ENCODE measurements at places on chromosomes 6 and 20. TPM values are rescaled to one million over a fixed set of nuclear protein-coding genes. Genes with fewer than 3 reads are reported as not detected.

- DNase-seq, result no peak
Observed at GRCh38 chr6:14817074-14817473, 428.8 kb upstream of the JARID2 start.

- DNase-seq, result no peak
Observed at GRCh38 chr6:128076843-128077242, 176.0 kb upstream of the THEMIS start.

GRCh38 chr6:154012852-154013251 lies 26.2 kb upstream of the OPRM1 start:
- DNase-seq, result no peak

The STK35 gene
- total RNA-seq, result 18.7 TPM

GRCh38 chr6:5084360-5084780 lies 771 bp upstream of the PPP1R3G start:
- no peak for DNase-seq

GRCh38 chr6:152004036-152004566 lies 196.6 kb downstream of the ESR1 start:
- no peak for DNase-seq

DNA sequence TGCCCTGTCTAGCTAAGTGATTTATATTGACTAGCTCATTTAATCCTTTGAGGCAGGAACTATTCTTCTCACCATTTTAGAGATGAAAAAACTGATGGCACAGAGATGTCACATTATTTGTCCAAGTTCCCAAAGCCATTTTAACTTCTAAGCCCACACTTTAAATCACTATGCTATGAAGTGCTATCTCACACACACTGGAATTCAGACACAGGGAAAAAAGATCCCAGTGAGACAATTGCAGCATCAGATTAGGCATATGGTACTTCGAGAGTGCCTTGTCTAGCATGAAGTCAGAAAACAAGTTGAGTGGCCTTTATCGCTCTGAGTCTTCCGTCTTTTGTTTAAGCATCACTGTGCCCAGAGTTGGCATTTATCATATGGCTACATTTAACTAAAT lies 54.1 kb upstream of the PDE7B start:
- no peak for DNase-seq

DNA sequence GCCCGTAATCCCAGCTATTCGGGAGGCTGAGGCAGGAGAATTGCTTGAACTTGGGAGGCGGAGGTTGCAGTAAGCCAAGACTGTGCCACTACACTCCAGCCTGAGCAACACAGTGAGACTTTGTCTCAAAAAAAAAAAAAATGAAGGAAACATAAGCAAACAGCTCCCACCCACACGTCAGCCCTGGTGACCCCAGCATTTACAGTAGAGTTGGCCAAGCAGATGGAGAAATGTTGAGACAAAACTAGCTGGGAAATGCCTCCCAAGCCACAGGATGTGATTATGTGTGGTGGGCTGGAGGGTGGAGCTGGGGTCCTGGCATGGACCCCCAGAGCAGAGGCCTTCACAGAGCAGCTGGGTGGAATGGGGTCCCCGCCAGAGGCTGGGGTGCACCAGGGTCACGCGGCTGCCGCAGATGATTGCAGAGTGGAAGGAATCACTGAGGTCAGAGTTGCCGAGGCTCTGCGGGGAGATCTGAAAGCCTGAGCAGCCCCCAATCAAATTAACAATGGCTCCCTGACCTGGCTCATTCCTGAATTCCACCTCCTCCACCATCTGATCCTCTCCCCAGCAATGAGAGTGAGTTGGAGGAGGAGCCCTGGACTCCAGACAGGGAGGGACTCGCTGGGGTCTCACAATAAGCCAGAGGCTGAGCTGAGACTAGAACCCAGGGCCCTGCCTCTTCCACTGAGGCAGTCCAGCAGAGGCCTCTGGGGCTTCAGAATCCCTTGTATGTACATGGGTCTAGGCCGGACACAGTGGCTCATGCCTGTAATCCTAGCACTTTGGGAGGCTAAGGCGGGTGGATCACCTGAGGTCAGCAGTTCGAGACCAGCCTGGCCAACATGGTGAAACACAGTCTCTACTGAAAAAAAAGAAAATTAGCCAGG lies 34.7 kb upstream of the TGM2 start:
- DNase-seq, result no peak

The FAM110A gene
- 6.1 TPM for total RNA-seq

Data from glomerular endothelial cell (primary cell).